ENCODE measurements at places on chromosomes 2 and 18.

DNA sequence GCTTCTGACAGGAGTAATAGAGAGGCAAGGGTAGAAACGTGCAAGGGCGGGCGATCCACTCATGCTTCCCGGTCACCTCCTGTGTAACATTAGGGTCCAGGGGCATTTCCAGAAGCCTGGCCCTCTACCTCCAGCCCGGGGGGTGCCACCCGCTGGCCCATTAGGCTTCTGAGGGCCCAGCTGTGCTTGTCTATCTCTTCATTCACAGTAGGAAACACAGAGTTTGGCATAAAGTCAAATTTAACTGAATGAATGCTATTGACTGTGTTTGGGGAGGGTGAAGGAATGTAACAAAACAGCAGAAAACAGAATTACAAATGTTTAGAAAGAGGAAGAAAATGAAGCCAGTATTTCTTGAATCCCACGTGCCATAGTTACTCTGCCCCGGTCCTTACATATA is 112.4 kb upstream of the SLC66A3 start:
- DNase-seq: no peak

- no peak for DNase-seq
Observed at GRCh38 chr2:190277234-190278112, 42.2 kb downstream of the HIBCH start.

DNA sequence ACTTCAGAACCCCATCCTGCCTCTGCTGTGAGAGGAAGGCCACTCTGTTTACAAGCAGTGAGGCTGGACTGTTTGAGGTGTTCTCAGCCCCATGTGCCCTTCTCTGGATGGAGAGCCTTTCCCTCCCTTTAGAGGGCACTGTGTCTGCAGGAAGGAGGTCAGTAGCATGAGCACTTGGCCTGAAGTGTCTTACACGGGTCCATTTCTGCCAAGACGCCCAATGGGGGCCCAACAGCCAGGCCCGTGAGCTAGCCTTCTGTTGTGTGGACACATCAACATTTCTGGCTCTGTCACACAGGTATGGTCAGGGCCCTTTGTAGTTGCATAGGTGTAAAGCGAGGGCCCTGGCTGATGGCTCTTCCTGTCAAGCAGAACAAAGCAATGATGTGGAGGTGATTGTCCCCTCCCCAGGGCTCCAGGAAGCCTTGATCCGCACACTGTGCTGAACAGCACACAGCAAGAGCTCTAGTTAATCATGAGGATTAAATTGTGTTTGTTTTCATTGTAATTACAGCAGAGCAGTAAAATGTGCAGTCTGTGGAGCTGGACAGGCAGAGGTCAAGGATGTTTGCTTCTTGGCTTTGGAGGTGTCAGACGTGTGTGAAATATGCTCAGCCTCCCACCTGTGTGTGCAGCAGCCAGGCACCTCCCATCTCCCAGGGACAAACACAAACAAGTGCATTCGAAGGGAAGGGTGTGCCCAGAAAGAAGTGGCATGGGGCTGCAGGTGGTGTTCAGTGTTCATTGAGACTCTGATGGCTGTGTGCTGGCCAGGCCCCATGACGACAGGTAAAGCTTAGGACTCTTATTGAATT is 132.1 kb downstream of the SH3RF3 start:
- no peak for DNase-seq

DNA sequence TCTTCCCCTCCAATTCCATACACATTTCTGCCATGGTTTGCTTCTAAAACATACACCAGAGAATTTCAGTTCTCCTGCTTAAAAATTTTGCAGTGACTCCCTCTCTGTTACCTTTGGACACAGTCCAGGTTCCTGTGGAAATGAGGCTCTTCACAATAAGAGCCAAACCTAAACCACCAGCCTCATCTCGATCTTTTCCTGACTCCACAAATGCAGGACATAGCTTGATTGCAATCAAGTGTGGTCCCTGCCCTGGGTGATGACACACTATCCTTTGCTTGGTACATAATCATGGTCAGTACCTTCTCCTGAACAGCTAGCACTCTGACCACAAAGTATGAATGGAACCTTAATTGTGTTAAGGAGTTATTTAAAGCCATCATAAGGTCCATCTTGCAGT is 134.9 kb upstream of the CHAC2 start:
- DNase-seq: no peak

- no peak for DNase-seq
Observed at GRCh38 chr2:32910883-32911598, 35.7 kb upstream of the LTBP1 start.

- no peak for DNase-seq
Observed at GRCh38 chr2:104969564-104969963, 68.3 kb upstream of the MRPS9 start.

DNA sequence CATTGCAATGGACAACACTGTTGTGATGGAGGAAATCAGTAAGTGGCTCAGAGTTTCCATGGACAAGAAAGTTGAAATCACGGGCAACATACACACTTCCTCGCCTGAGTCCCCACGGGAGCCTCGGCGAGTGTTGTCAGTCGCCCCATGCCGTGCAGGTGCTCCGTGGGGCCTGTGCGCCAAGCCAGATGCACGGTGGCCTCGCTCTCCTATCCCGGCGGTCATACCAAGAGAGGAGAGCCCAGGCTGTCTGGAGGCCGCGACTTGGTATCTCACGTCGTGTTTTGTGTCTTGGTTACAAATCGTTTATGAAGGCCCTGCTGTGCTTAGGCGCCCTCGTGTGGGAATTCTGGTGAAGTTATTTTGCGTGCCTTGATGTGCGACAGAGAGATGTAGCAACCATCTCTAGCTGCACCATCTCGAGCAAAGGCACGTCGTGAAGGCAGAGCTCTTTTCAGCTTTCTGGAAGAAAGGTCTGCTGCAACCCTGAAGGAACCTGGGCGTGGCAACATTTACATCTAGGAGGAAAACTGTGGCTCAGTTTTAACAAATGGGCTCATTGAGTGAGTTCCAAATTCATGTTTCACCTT is 21.8 kb downstream of the ATG4B start:
- DNase-seq: peak; percentile 44

DNA sequence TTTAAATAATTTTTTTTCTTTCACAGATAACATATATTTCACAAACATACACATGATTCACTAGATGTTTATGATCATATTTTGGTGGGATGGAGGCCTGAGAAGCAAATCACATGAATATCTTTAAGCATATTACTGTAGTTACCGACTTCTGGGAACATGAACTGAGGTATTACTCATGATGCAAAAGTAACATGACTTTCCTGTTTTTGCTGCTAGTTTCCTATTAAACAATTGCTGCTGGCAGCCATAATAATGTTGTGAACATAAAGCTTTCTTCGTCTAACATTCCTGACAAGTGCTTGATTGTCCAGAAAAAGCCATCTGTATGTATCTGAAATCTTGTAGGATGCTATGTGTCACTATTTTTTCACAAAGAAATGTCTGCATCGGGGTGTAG is 145.4 kb downstream of the MTX2 start:
- DNase-seq: no peak

DNA sequence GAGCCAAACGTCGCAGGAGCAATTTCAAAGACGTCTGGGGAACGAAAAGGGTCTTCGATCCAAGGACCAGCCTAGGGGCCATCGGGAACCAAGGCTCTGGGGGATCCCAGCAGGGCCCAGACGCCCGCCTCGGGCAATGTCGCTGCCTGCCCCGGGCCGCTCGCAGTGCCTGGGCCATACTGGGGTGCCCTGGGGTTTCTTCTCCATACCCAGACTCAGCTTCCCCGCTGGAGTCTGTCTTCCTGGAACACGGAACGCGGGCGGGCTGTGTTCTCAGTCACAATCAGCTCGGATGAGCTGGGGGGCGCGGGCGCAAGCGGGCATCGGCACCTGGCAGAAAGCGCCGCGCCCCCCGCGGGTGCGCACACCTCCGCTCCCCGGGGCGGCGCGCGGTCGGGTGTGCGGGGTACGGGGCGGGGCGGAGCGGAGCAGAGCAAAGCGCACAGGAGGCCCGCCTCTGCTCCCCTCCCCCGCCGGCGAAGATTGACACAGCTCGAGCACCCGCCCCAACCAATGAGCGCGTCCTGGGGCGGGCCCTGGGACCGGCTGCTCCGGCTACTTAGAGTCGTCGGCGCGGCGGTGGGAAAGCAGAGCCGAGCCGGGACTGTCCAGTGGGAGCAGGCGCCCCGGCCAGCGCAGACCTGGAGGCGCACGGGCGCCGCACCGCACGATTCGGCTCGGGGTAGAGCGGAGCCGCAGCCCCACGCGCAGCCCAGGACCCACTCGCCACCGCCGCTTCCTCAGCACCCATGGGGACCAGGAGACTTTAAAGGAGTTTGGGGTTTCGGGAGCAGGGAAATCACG is at the start of gene LRATD1:
TSS of gene LRATD1 (plus strand) at position 585 of the 804 bp plus-strand sequence. CDS start 1,263 bp downstream, outside the sequence.
- DNase-seq: peak; percentile 21

DNA sequence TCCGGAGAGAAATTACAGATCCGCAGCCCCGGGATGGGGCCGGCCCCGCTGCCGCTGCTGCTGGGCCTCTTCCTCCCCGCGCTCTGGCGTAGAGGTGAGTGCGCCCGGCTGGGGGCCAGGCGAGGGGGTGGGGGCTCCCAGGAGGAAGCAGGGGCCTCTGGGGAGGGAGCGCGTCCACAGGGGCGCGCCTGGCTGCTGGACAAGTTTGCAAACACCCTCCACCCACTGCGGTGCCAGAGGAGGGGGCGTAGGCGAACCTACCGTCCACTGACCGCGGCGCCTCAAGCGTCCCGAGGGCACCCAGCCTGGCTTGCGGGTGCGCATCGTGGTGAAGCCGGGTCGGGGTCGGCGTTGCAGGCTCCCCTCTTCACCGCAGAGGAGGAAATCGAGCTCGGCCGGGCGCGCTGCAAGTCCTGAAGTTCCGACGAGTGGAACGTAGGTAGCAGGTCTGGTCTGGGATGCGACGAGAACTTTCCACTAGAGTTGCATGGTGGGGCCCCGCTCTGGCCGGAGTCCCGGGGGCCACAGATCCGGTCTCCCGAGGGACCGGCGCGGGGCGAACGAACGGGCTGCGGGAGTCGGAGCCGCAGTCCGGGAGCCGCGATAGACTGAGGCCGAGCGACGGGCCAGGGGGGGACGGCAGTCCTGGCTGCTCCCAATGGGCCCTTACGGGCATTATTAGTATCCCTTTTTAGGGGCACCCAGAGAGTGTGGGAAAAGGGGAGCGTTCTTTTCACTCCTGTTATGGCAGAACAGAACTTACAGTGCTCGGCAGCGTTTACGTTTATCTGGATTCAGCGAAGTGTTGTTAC is 502 bp downstream of the MERTK start:
- no peak for DNase-seq

DNA sequence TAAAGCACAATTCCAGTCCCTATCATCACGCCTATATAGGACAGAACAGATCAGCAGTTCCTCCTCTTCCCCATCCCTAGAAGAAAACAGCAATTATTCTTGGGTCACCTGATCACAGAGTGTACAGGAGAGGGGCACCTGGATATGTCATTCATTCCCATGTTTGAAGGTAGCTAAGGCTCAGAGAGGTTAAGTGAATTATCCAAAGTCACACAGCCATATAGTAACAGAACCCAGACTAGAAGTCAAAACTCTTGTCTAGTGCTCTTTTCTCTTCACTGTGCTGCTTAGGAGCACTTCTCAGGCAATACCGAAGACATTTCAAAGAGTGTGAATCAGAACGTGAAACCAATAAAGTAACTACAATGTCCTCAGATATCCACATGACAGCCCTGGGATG is 93.0 kb upstream of the ATL2 start:
- no peak for DNase-seq

DNA sequence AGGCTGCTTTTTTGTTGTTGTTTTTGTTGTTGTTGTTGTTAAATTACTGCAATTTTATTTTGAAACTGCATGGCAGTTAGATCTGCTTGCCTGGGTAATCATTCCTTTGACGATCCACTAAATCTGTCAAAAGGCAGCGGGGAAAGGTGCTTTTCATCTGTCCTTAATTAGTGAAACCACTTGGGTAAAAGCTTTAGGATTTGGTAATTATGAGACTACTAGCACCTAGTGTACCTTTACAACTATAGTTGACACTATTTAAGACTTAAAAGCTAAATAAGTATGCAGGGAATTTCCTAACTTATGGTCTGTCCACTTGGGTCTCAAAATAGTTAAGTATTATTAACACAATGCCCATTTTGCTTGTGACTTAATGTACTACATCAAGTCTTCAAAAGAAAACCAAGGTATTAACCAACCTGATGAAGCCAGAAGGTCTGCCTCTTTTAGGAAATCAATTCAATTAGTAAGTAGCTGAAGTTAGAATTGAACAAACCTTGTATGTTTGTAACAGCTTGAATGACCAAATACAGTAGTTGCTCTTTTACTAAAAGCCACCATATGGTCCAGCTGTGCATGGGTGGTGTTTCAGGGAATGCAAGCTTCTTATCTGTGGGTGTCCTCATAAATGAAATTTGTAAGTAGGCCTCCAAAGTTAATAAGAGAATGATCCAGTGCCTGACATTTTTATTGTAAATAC is 44.8 kb downstream of the NAB1 start:
- no peak for DNase-seq

- DNase-seq: no peak
Observed at GRCh38 chr18:23357996-23358594, 95.0 kb upstream of the RIOK3 start.

DNA sequence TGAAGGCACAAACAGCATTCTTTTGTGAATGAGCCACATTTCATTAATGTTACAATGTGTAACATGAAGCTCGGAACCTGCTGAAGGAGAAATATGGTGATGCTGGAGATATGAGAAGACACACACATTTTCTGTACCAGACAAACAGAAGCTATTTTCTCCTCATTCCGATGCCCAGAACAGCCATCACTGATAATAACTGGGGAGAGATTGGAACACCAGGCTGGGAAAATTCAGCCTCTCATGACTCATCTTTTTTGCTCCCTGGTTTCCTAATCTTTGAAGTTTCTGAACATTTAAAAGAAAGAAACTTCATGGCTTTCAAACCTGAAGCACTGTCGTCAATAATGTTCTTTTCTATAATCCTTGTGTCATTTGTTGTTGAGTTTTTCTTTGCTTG is 110.9 kb downstream of the LYPD6 start:
- DNase-seq: no peak

- no peak for DNase-seq
Observed at GRCh38 chr2:115364093-115364492, 921.7 kb downstream of the DPP10 start.

DNA sequence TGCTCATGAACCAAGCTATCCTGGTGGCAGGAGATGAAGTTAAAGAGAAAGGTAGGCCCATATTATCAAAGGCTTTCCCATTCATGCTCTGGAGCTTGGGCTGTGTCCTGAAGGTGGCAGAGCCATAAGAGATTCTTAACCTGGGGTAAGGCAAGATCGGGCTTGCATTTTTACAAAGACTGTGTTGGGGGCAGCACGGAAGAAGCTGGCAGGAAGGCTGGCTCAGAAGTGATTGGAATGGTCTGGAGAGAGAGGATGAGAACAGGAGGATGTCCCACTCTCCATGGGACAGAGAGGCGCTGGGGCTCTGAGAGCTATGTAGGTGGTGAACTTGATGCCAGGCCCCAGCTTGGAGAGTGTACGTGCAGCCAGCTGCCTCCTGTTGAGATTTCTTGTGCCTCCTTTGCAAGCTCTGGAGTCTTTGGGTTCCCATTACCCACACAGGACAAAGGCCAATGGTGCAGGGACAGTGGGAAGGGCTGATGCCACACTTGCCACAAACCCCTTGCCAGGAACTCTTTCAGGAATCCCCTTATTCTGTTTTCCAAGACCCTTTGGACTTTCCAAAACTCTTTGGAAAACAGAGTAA is 40.6 kb upstream of the FZD5 start:
- no peak for DNase-seq

- no peak for DNase-seq
Observed at GRCh38 chr18:34339155-34339554, 114.4 kb upstream of the NOL4 start.

GRCh38 chr2:219644801-219645480 is 17.5 kb downstream of the SLC4A3 start:
- no peak for DNase-seq
